ENCODE measurements at places on chromosomes 3 and 15.

- DNase-seq: no peak
Measured at GRCh38 chr15:59344311-59344710, 28.4 kb downstream of the MYO1E start.

DNA sequence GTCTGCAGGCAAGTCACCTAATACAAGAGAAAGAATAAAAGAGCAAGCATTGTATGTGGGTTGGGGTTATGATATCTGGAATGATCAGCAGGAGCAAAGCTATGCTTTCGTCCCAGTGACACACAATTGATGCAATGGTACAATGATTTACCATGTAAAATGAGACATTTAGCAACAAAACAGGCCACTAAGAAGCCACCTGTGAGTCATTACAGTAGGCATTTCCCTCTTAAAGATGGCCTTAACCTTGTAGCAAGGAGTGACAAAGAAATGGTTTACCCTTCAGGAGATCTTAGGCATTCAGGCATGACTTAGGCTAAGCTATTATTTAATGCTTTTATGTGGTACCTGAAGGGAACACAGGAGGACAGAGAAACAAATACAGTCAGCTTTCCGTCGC, 373.3 kb upstream of the RBMS3 start:
- DNase-seq: no peak

GRCh38 chr15:34122771-34123183, 20.9 kb downstream of the PGBD4 start:
- peak; percentile 89 for DNase-seq

- DNase-seq: no peak
Measured at GRCh38 chr3:184188080-184188479, 2.1 kb downstream of the ABCF3 start.

DNA sequence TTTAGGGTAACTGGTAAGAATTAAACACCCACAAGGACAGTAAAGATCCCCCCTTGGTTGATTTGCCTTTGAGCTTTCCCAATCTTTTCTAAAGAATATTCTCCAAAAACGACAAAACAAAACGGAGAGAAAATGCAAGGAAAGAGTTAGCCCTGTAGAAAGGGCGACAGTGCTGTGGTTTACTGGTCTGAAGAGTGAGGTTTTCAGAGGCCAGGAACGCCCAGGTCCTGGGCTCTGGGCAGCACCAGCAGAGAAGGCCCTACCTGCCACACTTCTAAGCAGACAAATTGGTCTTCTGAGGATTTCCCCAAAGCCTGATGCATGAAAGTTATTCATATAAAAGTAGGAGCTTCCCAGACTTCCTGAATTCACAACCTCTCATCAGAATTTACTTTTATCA, 119.3 kb downstream of the KCNMB2 start:
- no peak for DNase-seq

DNA sequence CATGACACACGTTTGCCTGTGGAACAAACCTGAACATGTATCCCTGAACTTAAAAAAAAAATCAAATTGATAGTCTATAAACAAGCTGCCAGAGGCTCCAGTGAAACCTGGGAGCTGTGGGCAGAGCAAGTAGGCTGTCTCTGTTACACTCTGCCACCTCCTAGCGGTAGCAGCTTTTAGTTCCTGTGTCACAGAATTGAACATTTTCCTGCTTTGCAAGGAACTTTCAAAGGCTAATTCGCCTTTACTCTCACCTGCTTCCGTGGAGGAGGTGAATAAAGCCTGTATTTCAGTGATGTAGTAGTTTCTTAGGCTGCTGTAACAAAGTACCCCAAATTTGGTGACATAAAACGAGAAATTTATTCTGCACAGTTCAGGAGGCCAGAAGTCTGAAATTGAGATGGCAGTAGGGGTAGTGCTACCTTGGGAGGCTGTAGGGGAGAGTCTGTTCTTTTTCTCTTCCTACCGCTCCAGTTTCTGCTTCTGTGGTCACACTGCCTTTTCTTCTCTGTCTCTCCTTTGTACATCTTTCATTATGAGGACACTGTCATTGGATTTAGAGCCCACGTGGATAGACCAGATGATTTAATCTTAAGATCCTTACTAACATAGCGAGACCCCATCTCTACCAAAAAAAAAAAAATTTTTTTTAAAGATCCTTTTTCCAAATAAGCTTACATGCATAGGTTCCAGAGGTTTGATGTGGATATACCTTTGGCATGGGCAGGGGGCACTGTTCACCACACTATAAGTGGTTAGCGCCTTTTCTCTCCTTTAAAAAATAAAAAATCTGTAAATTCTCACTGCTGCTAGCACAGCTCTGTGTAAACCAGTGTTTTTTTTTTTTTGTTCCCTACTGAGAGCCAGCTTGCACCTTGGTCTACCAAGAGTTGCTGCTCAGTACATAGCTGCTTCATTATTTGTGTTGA, 25.3 kb downstream of the FBXO22 start:
- DNase-seq: peak; percentile 47

Measured in astrocyte of the hippocampus (primary cell).